ENCODE measurements at places on chromosomes 11 and 22.

- DNase-seq, result no peak
These were observed 683.9 kb downstream of the BRD1 start for GRCh38 chr22:49143812-49144211.

- DNase-seq, result peak; percentile 59
These were observed 30.3 kb downstream of the SAMM50 start for GRCh38 chr22:43985532-43985931.

DNA sequence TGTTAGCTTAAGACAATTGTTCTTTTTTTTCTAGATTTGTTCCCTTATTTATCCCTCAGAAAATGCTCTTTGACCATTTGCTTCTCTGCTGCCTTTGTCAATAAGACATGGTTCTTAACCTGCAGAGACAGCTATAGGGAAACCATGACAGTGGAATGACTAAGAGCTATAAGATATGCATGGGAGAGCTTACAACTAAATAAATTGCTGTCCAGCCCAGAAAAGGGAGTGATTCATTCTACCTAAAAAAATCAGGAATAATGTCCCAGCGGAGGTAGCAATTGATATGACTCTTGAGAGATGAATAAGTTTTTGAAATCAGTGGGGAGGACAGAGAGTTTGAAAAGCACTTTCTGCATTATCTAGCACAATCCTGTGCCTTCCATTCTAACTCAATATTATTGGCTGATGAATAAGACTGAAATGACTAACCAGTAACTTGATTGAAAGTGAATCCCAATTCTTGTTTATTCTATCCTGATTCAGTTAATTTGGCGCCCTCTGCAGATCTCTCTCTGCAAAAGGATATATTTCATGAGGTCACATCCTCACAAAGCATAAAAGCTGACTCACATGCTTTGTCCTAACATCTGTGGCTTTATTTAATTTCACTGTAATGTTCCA lies 680.5 kb upstream of the API5 start:
- peak; percentile 92 for DNase-seq

DNA sequence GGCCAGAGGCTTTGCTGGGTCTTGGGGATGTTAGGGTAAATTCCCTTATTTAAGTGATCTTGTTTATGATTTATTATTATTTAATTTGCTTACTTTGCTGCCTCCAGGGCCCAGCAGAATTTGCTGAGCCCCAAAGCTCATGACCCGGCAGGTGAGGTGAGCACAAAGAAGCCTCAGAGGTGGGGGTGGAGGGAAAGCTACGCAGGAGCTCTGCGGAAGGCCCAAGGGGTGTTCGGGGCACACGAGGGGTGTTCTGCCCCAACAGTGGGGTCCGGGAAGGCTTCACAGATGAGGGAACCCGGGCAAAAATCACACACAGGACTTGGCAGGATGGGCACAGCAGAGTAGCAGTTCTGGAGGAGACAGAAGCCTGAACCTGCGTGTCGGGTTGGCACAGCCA lies 6.7 kb upstream of the LINC01488 start:
- DNase-seq, result no peak

DNA sequence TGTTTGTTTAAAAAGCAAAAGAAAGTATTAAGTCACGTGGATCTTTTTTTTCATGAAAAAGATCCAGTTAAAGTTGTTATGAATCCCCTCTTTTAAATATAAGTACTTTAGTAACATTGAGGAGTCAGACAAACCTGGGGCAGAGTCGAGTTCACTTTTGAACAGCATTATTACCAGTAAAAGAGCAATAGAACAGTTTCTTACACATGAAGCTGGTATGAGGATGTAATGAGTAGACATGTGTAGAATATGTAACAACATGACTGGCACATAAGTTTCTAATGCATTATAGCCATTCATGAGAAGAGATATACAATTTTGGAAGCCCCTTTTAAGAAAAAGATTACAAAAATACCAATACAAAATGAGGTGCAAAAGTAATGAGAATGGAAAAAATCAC lies 7.6 kb upstream of the MUC15 start:
- DNase-seq, result no peak

DNA sequence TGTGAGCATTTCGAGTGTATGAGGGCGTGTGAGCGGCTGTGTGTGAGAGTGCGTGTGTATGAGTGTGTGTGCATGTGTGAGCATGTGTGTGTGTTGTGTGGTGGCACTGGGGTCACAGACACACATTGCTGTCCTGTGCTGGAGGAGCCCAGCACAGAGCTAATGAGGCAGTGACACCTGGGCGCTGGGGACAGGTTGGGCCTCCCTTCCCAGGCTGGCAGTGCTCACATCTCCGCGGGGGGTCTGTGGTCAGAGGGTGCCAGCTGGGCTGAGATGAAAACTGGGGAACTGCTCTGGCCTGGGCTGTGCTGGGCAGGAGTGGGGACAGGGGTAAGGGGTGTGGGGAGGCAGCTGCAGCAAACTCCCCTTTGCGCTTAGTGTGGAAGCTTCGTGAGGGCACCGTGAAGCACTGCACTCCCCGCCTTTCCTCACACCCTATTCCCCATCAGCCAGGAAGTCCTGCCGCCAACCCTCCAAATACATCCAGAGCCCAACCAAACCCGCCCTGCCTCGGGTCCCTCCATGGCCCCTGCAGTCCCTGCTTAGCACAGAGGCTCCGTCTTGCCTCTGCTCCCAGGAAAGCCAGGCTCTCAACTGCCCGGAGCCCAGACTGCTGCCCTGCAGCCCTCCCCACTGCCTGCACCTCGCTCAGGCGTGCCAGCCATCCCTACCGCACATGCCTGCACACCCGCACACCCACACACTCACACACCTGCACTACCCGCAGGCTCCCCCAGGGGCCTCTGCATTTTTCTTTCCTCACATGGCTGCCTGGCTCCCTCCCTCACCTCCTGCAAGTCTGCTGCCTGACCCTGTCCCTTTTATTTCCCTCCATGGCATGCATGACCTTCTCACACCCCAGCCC lies 62.0 kb upstream of the THY1 start:
- DNase-seq, result no peak

- DNase-seq, result no peak
These were observed 56.3 kb upstream of the ADSL start for GRCh38 chr22:40289991-40290459.

- DNase-seq, result no peak
These were observed 98.4 kb upstream of the PARVA start for GRCh38 chr11:12278766-12279671.

- DNase-seq, result no peak
These were observed 1.1 kb downstream of the MAPK12 start for GRCh38 chr22:50260434-50260800.

DNA sequence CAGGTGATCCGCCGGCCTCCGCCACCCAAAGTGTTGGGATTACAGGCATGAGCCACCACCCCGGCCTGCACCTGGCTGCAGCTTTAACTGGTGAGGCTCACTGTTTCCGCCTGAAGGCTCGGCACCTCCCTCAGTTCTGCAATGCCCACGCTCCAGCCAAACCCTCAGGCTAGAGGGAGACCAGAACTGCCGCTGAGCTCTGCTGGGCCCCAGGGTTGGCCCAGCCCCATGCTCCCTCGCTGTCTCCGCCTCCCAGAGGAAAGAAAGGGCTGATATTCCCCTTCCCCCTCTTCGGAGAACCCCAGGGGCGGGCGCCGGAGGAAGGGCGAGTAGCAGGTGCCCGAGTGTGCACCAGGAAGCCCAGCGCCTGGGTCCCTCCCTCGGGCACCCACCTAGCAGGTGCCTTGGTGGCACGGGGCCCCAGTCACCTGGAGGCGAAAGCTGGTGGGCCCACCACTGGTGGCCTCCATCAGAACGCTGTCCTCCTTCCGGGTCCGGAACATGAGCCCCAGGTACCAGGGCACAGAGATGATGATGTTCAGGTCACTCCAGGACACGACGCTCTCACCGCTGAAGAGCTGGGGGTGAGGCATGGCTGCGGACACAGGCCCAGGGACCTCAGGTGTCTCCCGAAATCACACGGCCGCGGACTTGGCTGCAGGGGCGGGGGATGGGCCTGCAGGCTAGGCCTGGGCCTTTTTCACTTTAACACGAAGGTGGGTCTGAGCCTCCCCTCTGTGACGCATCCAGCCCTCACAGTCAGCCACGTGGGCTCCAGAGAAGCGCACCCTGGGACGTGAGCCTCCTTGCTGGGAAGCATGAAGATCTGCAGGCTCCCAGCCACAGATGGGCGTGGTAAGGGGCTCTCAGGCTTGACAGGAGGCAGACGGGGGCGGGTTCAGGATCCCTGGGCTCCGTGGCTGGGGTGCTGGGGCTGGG lies 73.3 kb downstream of the TRMU start:
- no peak for DNase-seq

DNA sequence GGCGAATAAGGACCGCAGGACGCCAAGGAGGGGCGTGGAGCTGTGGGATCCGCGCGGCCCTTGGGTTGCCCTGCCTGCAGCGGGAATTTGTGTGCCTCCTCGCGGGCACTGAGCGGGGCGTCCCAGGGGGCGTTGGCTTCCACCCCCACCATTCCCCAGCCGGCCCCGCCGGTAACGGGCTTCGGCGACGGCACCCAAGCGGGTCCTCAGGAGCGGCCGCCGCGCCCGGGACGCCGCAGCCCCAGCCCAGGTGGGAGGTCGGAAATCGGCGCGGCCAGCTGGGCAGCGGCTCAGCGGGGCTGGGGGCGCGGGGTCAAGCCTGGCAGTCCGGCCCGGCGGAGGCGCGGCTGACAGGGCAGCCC lies 320 bp downstream of the CLTCL1 start:
- no peak for DNase-seq

GRCh38 chr11:9123595-9124304 lies 32.4 kb upstream of the SCUBE2 start:
- DNase-seq, result no peak

DNA sequence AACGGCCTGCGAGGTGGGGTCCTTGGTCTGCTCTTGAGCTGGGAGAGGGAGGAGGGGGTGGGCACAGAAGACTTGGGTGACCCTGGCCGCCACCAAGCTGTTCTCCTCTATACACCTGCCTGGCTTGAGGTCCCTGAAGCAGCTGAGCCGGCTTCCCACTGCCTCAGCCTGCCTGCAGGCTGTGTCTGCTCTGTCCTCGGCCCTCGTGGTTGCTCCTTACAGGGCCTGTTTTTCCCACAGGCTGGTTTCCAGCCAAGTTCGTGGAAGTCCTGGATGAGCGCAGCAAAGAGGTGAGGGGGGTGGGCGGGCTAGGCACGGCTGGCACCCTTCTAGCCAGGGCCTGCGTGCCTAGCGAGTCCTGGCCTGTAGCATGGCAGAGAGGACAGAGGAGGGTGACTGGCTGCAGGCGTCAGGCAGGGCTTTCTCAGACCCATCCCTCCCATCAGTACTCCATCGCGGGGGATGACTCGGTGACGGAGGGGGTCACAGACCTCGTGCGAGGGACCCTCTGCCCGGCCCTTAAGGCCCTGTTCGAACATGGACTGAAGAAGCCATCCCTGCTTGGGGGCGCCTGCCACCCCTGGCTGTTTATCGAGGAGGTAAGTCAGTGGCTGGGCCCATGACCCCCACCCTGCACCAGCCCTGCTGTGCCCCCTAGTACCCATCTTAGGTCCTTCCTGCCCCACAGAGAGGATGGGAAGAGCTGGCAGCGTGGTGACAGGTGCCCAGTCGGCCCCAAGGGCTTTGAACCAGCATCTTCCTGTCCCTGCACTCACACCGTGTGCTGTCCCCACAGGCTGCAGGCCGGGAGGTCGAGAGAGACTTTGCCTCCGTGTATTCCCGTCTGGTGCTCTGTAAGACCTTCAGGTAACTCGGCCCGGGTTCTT lies 37.7 kb downstream of the SGSM3 start:
- DNase-seq, result no peak

- no peak for DNase-seq
These were observed 10.9 kb downstream of the BMAL1 start for GRCh38 chr11:13288375-13289029.

DNA sequence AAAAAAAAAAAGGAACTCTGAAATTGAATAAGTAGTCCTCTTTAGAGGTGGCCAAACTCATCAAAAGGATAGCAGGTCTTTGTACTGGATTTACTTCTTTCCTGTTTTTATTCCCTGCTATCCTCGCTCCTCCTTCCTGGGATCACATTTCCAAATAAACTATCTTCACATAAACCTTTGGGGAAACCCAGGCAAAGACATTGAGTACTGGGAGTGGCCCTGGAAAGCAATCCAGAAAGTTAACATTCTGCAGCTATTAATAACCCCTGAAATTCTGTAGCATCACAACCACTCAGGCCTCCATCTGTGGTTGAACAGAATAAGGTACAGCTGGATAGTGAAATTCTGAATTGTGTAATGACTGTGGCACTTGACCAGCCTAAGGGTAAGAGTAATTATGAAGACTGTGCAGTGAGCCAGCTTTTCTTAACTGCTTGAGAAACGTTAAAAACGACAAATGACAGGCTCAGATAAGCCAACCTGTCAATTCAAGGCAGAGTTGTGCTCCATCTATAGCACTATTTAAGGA lies 58.8 kb downstream of the ISX start:
- no peak for DNase-seq

GRCh38 chr11:21398195-21398594 lies 728.8 kb downstream of the NELL1 start:
- no peak for DNase-seq

DNA sequence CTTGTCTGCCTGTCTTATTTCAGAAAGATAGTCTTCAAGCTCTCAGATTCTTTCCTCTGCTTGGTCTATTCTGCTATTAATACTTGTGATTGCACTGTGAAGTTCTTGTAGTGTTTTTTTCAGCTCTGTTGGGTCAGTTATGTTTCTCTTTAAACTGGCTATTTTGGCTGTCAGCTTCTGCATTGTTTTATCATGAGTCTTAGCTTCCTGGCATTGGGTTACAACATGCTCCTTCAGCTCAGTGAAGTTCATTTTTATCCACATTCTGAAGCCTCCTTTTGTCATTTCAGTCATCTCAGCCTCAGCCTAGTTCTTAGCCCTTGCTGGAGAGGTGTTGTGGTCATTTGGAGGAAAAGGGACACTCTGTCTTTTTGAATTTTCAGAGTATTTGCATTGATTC lies 15.5 kb upstream of the DEPDC7 start:
- no peak for DNase-seq

DNA sequence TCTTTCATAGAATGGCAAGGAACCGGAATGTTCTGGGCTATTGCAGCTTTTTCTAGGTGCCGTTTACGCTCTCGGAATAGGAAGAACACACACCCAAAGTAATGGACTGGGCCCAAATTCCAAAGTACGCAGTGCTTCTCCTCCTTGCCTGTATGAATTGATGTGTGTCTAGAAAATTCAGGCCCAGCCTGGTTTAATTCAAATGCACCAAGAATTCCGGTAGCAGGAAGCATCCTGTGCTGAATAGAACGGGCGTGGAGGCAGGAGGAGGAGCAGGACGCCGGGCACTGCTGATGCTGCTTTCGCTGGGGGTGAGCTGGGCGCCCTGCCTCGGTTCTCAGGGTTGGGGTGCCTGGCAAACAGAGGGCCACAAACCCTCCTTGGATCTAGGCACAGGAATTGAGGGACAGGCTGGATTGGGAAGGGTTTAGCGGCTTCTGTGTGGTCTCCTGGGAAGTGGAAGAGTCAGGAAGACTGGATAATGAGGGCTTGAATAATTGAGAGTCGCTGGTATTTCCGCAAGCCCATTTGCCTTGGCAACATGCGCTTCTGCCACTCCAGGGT lies 2.0 kb downstream of the PARVB start:
- no peak for DNase-seq

- DNase-seq, result no peak
These were observed 82.0 kb upstream of the SC5D start for GRCh38 chr11:121210445-121211080.

GRCh38 chr22:48253573-48253972 lies 1491.1 kb downstream of the TBC1D22A start:
- no peak for DNase-seq

- no peak for DNase-seq
These were observed 14.4 kb downstream of the CDKN1C start for GRCh38 chr11:2870969-2871680.

- peak; percentile 41 for DNase-seq
These were observed 14.1 kb downstream of the DCPS start for GRCh38 chr11:126317756-126318573.

GRCh38 chr11:77783025-77783424 lies 37.5 kb downstream of the RSF1 start:
- no peak for DNase-seq

Measured in globus pallidus (tissue), 1 donor.